NCI-H446 treated with DMSO at 0.1 percent for 48 hours (cell line): ENCODE measurements at places on chromosomes 5 and 9.

DNA sequence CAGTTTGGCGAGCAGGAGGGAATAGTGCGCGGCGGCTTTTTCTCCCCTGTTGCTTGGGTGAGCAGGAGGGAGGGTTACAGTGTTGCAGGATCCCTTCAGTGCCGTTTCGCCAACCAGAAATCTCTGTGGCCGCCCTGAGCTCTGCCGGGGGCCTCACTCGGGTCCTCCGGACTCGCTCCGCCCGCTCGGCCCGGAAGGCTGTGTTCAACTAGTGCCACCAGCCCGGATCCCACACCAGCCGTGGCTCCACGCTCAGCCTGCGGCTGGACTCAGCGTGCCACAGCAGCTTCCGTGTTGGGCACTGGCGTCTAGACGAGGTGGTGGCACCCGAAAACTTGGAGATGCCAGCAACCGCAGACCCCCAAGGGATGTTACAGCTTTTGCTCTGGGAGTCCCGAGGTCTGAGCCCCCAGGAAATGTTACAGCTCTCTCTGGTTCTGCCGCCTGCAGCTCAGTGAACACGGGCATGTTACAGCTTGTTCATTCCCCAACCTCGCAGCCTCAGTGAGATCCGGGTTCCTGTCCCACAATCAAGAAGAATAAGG is 16.0 kb upstream of the OR13C9 start:
- DNase-seq = no peak

DNA sequence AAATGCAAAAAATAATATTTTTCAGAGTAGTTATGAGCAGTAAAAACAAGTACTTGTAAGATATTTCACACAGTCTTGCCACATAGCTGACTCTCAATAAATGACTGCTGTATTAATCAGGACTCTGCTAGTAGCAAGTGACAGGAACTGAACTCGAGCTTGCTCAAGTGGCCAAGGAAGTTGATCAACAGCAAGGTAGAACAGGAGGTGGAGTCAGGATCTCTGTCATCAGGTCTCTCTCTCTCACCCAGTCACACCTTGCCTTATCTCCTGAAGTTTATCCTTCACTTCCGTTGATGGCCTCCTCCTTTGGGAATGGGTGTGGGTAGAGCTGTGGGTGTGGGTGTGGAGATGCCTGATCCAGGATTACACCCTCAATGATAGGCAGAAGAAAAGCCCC is 107.0 kb downstream of the GPBP1 start:
- no peak for DNase-seq

- no peak for DNase-seq
These were observed 5.5 kb upstream of the DNAJB5 start for GRCh38 chr9:34984049-34984448.

GRCh38 chr5:107979291-107979690 is 308.6 kb upstream of the EFNA5 start:
- peak; percentile 74 for DNase-seq

DNA sequence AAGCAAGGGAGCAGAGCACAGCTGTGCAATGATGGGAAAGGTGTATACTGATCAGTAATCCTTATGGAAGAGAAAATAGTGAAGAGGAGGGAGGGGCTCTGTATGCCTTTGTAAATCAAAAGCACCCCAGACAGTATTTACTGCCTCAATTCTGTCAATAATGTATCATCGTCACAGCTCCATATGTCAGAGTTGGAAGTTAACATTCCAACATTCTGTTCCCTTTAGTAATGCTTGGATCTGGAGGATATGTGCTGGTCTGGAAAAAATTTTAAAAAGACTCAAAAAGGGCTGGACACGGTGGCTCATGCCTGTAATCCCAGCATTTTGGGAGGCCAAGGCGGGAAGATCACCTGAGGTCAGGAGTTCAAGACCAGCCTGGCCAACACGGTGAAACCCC is 310.4 kb downstream of the ACTL7B start:
- DNase-seq = no peak
